ENCODE measurements at places on chromosomes 4 and X. TPM values are rescaled to one million over a fixed set of nuclear protein-coding genes. Genes with fewer than 3 reads are reported as not detected.

DNA sequence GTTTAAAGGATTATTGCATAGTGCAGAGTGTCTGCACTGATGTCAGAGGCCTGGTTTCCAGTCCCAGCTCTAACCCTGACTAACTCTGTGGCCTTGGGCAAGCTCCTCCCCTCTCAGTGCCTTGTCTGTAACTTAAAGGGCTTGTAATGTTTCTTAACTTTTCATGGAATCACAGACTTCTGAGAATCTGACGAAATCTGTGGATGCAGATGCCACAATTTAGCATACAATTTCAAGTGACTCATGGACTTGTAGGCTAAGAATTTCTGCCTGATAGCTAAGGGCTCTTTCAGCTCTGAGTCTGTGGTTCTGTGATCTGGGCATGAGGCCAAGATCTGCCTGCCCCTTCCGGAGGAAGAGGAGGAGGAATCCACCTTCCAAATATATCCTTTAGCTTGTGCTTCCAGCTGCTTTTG lies 236.9 kb downstream of the AR start:
- DNase-seq = no peak

DNA sequence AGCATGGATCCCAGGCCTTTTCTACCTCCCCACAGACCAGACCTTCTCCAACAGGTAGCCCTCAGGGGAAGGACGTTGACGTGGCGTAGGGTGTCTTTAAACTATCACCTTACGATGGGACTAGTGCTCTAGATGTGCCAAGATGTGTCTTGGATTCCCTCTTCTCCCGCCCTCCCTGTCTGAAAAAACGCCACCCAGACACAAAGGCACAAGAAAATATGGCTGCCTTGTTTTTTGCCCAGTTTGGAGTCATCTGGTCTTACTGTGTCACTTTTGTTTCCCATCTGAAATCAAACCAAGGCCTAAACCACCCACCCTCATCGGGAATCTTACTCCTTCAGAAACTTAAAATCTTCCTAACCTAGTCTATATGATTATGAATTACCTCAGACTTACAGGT lies 235.4 kb downstream of the OR13H1 start:
- no peak for DNase-seq

DNA sequence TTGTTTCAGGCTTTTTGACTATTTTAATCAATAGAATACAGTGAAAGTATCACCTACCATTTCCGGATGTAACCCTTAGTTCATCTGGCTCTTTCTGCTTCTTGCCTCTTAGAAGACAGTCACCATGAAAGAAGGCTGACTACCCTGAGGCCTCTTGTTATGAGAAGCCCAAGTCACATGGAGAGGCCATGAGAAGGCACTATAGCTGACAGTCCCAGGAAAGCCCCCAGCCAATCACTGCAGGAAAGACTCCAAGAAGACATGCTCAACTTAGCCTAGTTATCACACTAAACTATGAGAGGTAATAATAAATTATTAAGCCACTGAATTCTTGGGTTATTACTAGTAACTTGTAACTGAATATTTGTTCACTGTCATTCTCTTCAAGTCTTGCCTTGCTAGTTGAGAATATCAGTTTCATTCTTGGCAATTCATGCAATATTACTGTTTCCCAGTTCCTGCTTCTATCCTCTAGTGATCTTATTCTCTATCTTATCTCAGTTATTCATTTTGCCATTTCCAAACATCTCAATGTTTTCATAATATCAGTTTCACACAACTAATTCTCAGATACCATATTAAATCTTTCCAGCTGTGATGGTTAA lies 57.1 kb upstream of the GUCY1A1 start:
- no peak for DNase-seq

DNA sequence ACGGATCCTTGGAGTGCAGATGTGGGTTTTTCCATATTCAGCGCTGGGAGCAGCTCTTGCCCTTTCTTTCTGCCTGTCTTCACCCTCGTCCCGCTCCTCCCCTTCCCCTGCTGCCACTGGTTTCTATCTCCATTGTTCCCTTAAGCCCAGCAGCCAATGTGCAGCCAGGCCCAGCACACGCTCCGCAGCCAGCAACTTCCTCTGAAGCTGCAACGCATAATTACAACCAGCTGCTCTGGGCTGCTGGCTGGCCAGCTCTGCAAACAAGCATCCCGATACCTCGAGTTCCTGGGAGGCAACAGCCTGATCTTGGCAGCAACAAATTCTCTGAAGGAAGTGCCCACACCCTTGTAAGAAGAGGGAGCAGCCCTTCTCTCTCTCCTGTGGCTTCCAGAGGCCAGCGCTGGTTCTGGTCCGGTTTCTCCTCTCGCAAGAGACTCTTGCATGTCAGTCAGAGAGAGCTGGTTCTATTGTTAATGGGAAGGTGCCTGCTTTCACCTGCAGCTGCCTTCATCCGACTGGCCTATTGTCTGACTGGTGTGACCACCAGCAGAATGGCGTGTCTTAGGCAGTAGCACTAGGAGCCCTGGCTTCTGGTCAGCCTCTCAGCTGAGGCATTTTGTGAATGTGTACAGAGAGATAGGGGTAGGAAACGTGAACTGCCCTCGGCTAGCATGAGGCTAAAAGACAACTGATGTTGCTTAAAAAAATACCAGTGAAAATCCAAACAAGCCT lies 83.8 kb upstream of the MAML3 start:
- no peak for DNase-seq

- DNase-seq = no peak
These were observed 12.9 kb upstream of the WDR19 start for GRCh38 chr4:39169426-39169825.

GRCh38 chrX:120236687-120237479 lies 13.7 kb upstream of the ZBTB33 start:
- DNase-seq = no peak

GRCh38 chr4:32987111-32987510 lies 2266.9 kb downstream of the PCDH7 start:
- DNase-seq = no peak

- DNase-seq = no peak
These were observed 407.1 kb downstream of the ADAM29 start for GRCh38 chr4:175325230-175325629.

- DNase-seq = no peak
These were observed 10.1 kb downstream of the FGFRL1 start for GRCh38 chr4:1021386-1022050.

SMC1A gene
- total RNA-seq = 109 TPM

ADGRG2 gene
- total RNA-seq = not detected

IL13RA2 gene
- total RNA-seq = not detected

STK26 gene
- total RNA-seq = 42.7 TPM

OPN1MW2 gene
- not detected for total RNA-seq
